ENCODE measurements at places on chromosomes 5 and 9. TPM values are rescaled to one million over a fixed set of nuclear protein-coding genes. Genes with fewer than 3 reads are reported as not detected.
A peak's percentile ranks its signal among the peaks of the same experiment; 100 is the strongest.

DNA sequence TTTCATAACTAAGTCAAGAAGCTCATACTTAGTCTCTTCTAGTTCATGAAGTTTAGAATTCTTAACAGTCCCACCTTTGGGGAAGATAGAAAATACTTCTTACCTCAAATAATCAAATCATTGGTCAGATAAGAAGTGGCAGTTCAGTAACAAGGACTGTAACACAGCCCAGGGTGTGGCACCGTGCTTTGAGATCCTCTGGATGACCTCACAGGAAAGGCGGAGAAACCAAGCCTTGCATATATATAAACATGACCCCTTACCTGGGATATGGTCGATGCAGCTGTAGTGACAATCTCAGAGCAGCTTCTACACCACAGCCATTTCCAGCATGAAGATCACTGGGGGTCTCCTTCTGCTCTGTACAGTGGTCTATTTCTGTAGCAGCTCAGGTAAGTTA, at the start of gene SPINK7:
TSS of gene SPINK7 (plus strand) at position 271 of the 400 bp plus-strand sequence. CDS start at position 332, 61 bp downstream.
- DNase-seq, result no peak

DNA sequence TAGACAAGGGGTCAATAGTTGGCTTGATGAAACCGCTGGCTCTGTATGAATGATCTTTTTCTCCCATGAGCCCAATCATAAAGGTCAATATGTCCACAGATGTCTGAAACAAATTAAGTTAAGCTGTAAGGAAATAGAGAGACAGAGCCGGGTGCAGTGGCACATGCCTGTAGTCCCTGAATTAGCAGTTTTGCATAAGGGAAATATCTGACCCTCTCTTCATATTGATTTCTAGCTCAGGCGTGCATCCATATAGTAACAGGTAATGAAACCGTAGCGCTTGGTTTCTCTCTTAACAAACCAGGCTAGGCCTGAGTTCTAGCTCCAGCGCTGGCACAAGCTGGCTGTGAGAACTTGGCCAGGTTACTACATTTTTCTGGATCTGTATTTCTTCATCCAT, 118.1 kb upstream of the ERCC6L2 start:
- no peak for DNase-seq

DNA sequence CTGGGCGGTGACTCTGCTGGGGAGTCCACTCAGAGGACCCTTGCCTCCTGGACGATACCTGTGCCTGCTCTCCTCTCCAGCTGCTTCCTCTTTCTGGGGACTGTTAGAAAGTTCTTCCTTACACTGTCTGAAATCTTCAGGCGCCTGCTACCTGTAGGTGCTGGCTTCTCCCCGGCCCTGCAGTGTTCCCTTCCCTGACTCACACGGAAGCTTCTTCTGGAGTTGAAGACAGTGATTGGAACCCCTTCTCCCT, 562 bp downstream of the GSN start:
- DNase-seq, result no peak

DNA sequence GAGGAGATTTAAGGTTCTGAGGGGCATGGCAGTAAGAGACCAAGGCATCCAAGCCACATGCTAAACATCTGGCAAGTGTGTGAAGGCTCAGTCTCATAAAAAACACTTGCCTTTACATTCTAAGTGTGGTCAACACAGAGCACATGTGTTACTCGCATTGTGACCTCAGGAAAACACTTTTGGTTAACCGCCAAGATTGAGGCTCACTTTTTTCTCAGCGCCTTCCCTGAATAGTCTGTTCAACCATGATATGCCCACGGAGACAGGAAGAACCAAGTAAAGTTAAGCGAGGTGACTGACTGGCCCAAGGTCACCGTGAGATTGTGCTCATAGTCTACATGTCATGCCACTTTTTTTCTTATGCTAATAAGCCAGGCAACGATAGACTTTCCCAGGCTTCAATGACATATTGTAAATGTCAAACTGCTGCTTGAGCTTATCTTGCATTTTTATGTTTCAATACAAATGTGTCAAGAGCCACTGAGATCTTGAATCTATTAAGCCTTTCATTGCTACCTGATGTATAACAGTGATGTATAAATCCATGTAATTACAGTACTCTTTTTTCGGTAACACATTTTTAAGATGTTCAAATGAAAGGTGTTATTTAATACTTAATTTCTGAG, 21.1 kb upstream of the IL9 start:
- DNase-seq, result no peak

- DNase-seq, result no peak
Observed at GRCh38 chr9:37801959-37802711, 1.5 kb downstream of the DCAF10 start.

GRCh38 chr9:123418506-123418905, 62.5 kb downstream of the CRB2 start:
- DNase-seq, result peak; percentile 8

GRCh38 chr9:128553728-128554127, 1.3 kb downstream of the SPTAN1 start:
- DNase-seq, result no peak

The NR4A3 gene
- 92.1 TPM for total RNA-seq

The HACD4 gene
- 1.0 TPM for total RNA-seq

The C9orf50 gene
- total RNA-seq, result not detected

The MYORG gene
- total RNA-seq, result 5.5 TPM

DNA sequence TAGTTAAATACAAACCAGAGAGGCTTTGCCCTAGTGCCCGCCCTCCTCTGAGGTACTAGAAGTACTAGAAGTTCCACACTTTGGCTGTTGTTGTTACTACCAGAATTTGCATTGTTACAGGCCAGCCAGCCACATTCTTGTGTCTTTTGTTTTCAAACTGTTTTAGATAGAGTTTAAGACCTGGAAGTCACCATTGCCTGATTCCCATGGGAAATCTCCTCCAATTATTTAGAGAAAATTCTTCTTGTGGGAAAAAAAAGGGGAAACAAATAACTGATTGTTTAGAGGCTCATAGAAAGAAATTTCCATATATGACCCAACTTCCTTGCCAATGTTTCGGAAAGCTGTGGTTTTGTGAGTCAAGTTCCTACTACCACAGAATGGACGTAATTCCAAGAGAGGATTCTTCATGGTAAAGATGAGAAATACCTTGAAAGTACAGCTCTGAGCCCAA, 252.2 kb downstream of the GOLPH3 start:
- DNase-seq, result no peak

GRCh38 chr9:98074115-98074990, 17.8 kb downstream of the NANS start:
- DNase-seq, result peak; percentile 41

- DNase-seq, result no peak
Observed at GRCh38 chr9:89522959-89523285, 25.0 kb upstream of the SEMA4D start.

The OR5C1 gene
- not detected for total RNA-seq

GRCh38 chr5:78597974-78598371, 50.6 kb downstream of the LHFPL2 start:
- DNase-seq, result no peak

The FUT7 gene
- 0.35 TPM for total RNA-seq

- DNase-seq, result no peak
Observed at GRCh38 chr9:7103367-7103766, 345.6 kb downstream of the KDM4C start.

DNA sequence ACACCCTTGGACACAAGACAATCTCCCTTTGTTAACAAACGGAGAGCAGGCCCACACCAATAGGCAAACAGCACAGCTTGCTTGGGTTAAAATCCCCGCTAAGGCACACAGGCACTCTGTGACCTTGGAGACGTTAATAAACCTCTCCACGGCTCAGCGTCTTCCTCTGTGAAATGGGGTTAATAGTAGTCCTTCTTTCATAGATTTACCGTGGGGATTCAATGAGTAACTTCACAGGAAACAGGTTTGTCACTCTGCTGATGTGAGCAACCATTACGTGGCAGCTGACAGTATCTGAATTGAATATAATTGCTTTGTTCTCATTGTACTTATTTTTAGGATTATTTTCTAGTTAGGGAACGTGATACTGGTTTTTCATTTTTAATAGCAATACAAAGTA, 65.2 kb upstream of the ADRA1B start:
- DNase-seq, result no peak

GRCh38 chr9:133592731-133593409, 16.3 kb downstream of the FAM163B start:
- no peak for DNase-seq

- DNase-seq, result no peak
Observed at GRCh38 chr9:119337573-119337972, 31.7 kb downstream of the BRINP1 start.

GRCh38 chr9:87285183-87285850, 212.3 kb upstream of the DAPK1 start:
- peak; percentile 45 for DNase-seq

Measured in left cardiac atrium (tissue), 4 donors.